Left kidney (tissue), 8 donors: ENCODE measurements at places on chromosomes 7 and 10.

DNA sequence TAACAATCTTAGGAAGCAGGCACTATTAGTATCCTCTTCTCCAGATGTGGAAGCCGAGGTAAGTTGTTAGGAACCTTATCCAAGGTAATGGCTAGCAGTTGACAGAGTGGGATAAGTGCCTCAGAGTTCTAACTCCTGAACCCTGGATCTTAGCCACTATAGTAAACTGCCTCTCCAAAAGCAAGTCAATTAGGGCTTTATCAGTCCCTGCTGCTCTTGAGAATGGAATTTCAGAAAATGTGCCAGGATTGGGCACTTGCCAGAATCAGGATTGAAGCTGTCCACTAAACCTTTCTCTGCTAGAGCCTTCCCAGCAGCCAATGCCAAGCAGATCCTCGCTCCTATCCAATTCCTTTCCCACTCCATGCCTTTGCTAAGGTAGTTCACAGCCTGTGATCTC, 777.5 kb upstream of the POM121L12 start:
- no peak for DNase-seq

DNA sequence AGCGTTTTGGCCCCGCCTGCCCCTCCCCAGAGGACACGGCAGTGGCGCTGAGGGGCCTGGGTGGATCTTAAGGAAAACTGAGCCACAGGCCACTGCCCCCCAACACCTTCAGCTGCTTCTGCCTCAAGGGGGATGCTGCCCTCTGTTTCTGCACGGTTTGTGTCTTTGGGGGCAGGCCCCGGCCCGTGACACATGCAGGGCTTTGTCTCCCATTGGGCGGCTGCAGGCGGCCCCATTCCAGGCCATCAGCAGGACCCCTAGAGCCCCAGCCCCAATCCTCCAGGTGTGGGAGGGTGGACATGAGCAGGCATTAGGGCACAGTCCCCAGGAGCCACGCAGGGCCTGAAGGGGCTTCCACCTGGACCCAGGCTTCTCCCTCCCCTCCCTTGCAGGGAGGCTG, 25.3 kb upstream of the PPP2R2D start:
- no peak for DNase-seq

- no peak for DNase-seq
Observed at GRCh38 chr7:123714296-123715080, 34.3 kb downstream of the WASL start.

DNA sequence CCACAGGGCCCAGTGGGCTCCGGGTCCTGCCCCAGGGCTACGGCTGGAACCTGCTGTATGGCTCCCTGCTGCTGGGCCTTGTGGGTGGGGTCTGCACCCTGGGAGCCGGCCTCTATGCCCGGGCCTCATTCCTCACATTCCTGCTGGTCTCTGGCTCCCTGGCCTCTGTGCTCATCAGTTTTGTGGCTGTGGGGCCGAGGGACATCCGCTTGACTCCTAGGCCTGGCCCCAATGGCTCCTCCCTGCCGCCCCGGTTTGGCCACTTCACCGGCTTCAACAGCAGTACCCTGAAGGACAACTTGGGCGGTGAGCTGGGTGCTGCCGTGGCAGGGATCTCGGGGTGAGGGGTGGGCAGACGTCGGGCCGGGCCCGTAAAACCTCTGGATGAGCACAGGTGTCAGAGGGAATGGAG, 4.4 kb downstream of the SLC12A9 start:
- DNase-seq: no peak

DNA sequence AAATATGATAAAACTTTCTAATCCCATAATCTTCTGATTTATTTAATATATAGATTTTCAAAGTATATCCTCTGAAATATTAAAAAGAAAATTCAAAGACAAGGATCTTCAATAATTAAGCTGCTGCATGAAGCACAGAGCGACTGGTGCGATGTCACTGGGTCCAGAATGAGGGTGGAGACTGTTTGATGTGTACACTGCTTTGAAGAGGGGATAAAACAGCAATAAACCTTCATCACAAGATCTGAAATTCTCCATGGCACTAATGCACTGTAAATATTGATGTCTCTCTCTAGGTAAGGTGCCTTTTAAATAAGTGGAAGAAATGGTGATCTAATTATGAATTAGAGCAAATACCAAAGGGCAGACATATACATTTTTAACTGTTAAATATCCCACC, 337.8 kb downstream of the PARD3 start:
- no peak for DNase-seq
